ENCODE measurements at places on chromosomes 16 and 17.

- DNase-seq: peak; percentile 4
These were observed 35.2 kb downstream of the ZNF750 start for GRCh38 chr17:82804442-82805191.

- no peak for DNase-seq
These were observed 803 bp downstream of the APOBR start for GRCh38 chr16:28495098-28495793.

DNA sequence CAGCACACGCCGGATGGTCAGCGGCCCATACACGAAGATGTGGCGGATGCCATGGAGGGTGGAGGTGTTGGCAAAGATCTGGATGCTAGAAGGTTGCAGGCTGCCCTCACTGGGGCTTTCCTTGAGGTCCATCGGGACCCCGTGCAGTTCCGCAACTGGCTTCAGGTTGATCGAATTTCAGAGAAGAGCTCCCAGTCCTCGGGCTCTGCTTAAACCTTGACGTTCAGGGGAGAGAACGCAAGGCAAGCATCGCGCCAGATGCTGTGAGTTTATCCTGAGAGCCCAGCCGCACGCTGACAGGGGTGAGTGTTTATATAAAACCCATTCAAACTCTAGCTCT is 98.7 kb upstream of the CCL2 start:
- DNase-seq: no peak

DNA sequence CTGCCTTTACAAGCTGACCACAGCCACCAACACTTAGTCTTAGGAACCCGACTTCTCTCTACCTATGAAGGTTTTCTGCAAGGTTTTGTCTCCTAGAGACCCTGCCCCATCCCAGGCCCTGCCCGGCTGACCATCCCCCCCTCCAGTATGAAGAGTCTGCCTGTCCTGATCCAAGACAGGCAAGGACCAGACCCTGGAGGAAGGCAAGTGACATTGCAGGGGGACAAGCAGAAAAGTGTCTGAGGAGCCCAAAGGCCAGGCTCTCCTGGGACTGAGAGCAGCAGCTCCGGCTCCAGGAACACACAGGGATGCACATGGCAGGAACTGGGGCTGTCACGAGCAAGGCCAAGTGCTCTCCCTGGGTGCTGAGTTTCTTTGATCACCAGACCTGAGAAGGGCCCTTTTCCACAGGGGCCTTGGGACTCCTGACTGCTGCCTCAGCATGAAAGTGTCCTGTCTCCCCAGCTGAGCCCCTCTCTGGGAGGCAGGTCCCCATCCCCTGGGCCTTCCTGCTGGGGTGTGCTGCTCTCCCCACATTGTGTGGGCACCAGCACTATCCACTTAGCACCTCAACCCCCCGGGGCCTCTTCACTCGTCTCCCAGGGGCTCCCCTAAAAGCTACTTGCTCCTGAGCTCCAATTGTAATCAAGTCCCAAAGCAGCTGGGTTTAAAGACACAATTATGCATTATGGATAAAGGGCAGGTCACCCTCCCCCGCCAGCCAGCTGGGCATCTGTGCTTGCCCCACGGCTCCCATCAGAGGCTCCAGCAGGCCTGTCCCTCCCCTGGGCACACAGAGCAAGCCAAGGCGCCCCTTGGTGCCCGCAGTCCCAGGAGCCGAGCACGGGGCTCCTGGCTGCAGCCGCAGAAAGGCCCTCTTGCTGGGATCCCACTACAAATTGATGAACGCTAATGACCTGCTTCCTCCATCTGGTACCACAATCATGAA is 11.6 kb upstream of the CACNG4 start:
- DNase-seq: no peak

GRCh38 chr17:75334723-75335122 is 45.5 kb upstream of the SLC25A19 start:
- DNase-seq: no peak

DNA sequence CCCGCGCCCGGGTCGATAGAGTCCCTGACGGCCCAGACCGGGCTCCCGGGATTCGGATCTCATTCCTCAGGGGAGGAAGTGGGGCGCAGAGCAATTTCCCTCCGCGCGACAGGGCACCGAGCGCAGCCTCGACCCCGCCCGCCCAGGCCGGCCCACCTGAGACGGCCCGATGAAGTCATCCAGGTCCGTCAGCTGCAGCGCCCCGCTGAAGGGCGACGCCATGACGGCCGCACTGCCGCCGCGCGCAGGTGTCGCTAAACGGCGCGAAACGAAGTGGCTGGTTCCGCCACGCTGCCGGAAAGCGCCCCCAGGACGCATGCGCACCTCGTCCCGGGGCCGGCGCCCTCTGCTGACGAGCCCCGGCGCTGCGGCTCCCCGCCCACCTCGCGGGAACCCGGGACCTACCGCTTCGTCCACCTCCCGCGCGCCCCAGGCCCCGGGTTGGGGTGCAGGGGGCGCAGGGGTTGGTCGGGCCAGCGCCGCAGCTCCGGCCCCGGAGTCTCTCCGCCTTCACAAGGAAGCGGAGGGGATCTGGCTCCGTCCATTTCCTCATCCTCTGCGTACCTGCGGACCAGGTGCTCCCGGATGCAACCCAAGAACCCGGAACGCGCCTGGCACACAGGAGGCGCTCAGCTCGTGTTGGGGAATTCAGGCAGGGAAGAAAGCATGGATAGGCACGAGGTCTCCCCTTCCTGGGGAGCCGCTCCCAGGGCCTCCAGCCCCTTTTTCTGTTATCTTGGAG is at the start of gene CIAO3:
Gene CIAO3 (minus strand): TSS at position 234 of the 742 bp plus-strand sequence. CDS start 12 bp downstream, at position 222.
- DNase-seq: peak; percentile 75

All from spinal cord (tissue), 10 donors.